ENCODE measurements at places on chromosomes 2 and 18.

DNA sequence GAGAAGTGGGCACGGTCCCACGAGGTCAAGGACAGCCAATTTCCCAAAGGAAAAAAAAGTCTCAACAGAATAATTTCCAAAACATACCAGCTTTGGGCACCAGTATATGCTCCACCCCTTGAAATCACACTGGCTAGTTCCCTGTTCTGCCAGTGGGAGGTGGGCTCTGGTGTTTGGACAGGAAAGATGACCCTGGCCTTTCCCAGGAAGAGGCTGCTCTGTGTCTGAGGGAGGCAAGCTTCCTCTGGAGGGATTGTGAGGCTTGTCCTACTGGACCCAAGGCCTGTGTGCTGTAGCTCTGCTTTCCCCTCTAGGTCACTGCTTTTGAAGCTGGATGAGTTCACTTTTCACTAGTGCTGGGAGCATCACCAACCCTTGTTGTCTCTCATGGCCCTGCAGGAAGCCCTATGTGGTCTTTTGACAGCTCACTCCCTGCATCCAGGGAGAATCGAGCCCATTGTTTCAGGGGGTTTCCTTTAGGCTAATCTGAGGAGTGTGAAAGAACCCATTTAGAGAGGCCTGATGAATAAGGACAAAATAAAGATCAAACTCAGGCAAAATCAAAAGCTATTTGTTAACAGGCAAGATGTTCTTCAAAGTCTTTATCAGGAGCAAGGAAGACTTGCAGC lies 36.3 kb downstream of the CXCR4 start:
- DNase-seq, result no peak

- DNase-seq, result no peak
Observed at GRCh38 chr2:11228692-11229091, 73.4 kb downstream of the SLC66A3 start.

DNA sequence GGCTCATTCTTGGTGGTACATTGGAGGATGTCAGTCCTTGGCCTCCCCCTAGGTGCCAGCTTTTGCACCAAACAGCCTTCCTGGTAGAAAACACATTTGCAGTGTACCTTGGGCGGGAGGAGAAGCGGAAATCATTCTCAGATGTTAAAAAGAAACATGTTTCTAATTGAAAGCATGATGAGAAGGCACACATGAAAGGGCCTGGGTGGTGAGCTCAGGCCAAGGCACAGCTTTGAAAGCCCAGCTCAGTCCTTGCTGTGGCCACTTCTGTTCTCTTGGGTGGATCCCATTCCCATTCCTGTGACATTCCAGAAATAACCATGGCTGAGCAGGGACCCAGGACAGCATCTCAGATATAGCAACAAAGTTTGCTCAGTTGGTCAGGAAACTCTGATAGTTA lies 71.5 kb downstream of the LTBP1 start:
- DNase-seq, result no peak

GRCh38 chr2:196276421-196276820 lies 105.0 kb upstream of the STK17B start:
- DNase-seq, result no peak

DNA sequence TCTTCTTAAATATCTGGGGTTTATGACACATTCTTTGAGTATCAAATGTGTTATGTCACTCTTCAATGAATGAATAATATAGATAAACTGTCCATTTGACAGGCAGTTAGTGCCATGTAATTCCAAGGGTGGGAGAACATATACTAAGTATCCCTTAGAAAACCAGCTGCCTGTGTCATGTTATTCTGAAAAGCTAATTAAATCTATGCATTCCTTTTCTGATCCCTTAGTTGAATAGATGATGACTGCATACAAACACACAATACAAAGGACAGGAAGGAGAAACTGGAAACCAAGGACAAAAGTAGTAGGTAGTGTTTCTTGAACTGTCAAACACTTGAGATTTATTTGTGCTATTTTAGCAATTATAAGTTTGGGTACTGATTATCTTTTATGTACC lies 8.3 kb downstream of the ARHGAP28 start:
- DNase-seq, result no peak

- no peak for DNase-seq
Observed at GRCh38 chr2:8242739-8243138, 439.1 kb upstream of the ID2 start.

DNA sequence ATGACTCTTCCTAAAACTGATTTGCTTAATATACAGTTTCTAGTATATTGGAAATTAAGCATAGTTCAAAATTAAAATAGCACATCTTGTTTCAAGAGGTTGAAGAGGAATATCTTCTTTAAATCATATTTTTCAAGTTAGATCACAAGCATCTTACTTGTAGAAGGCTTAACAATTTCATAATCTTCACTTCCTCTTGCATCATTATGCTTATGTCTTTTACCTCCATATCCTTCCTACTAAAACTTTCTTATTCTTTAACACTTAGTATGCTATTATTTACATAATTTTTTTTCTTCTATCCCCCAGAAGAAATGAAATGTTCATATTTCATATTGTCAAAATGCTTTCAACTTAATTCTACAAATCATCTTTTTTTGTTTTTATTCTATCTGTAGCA lies 1354.9 kb upstream of the TMEFF2 start:
- DNase-seq, result no peak

DNA sequence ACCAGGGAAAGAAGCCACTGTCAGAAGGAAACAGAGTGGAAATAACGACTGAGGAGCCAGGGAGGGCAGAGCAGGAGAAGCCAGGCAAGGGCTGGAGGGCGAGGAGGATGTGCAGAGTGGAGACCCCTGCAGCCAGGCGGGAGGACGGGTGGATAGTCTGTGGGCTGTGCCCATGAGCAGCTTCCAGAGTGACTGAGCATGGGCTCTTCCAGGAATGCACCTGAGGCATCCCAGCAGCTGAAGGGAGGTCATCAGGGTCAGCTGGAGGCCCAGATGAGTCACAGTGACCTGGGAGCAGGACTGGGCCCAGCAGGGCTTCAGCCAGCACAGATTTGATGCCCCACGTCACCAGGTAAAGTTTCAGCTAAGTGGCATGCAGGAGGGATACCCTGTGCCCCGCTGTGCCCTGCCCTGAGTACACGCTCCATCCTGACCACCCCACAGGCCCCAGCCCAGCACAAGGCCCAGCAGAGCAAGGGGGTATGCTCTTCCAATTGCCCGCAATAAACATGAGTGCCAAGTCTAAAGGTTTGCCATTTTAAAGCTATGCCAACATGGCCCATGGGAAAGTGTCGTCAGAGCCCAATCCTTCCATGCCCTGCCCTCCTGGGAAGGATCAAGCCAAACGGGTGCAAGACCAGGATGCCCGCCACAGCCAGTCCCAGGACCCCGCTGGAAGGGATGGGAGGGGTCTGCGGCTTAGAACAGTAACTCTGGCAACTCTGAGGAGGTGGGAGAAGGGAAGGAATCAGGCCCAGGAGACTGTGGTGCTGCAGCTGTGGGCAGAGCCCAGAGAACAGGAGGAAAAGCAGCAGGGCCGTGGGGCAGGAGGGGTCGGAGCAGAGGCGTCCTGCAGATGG lies 85.7 kb downstream of the SEPTIN10 start:
- no peak for DNase-seq

- peak; percentile 41 for DNase-seq
Observed at GRCh38 chr2:120312860-120313694, 32.9 kb upstream of the INHBB start.

- no peak for DNase-seq
Observed at GRCh38 chr2:30373881-30374302, 73.2 kb upstream of the LCLAT1 start.
